ENCODE measurements at places on chromosomes 6 and 20.

DNA sequence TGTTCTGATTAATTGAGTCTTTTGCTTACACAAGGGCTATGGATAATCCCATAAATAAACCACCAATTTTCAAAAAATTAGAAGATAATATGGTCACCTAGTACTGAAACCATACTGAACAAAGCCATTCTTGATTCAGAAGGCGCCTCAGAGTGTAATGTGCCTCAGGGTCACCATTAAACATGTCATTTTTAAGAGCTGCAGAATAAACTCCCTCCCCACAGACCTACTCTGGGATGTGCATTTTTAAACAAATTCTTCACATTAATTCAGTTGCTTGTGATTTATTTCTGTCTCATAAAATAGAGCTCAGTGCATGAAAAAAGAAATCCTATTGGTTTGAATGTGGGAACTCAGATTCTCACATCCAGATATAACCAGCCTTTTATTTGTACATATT is 202.1 kb upstream of the HEY2 start:
- DNase-seq = no peak

GRCh38 chr6:5241252-5241651 is 19.5 kb downstream of the LYRM4 start:
- DNase-seq = no peak

GRCh38 chr20:997016-997415 is 5.1 kb downstream of the RSPO4 start:
- DNase-seq = no peak

- DNase-seq = no peak
These were observed 22.0 kb upstream of the PYGB start for GRCh38 chr20:25225642-25226432.

- no peak for DNase-seq
These were observed 4.7 kb upstream of the SERPINB6 start for GRCh38 chr6:2976060-2976459.

DNA sequence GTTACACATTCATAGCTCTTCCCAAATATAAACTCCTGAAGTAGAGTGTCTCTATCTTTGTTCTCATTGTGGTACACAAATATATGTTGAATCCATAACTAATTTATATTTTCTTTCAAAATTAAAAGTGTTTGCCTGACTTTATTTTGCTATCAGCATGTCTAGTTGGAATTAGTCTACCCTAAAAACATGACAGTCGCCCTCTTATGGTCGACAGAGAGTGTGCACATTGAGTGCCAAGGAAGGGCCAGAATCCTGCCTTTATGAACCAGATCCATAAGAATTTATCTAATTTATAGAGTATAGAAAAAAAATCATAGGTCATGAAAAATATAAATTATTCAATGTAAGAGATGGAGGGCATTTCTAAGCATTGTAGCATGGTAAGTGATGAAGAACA is 12.3 kb upstream of the DEFB112 start:
- DNase-seq = no peak

DNA sequence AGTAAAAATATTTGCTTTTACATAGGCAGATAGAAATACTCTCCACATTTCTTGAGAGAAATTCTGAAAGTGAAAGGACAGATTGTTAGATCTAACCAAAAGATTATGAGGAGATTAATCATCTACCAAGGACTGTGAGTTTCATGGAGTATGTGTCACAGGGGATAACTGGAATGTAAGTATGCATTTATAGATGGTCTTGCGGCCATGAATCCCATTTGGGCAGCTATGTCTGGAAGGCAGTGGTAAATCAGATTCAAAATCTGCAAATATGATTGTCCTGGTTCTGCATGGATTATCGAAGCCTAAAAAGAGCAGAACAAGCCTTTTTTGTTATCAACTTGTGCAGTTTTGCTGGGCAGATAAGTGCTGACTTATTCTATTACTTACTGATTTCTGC is 293.8 kb downstream of the RFPL4B start:
- DNase-seq = no peak

DNA sequence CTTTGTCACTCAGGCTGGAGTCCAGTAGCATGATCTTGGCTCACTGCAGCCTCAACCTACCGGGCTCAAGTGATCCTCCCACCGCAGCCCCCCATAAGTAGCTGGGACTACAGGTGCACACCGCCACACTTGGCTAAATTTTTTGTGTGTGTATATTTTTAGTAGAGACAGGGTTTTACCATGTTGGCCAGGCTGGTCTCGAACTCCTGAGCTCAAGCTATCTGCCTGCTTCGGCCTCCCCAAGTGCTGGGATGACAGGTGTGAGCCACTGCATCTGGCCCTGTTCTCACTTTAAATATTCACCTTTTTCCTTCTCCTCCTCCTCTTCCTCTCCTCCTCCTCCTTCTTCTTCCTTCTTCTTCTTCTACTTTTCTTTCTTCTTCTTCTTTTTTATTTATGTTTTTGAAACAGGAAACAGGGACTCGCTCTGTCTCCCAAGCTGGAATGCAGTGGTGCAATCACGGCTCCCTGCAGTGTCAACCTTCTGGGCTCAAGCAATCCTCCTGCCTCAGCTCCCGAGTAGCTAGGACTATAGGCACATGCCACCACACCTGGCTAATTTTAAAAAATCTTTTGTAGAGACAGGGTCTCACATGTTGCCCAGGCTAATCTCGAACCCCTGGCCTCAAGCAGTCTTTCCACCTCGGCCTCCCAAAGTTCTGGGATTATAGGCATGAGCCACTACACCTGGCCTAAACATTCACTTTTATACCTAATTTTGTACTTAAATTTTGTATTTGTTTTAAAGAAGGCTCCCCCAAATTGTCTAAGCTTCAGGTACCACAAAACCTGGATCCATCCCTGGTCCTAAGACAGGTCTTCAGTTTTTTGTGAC is 47.2 kb upstream of the NCOA3 start:
- no peak for DNase-seq

GRCh38 chr6:12844284-12845223 is 128.0 kb downstream of the PHACTR1 start:
- no peak for DNase-seq

DNA sequence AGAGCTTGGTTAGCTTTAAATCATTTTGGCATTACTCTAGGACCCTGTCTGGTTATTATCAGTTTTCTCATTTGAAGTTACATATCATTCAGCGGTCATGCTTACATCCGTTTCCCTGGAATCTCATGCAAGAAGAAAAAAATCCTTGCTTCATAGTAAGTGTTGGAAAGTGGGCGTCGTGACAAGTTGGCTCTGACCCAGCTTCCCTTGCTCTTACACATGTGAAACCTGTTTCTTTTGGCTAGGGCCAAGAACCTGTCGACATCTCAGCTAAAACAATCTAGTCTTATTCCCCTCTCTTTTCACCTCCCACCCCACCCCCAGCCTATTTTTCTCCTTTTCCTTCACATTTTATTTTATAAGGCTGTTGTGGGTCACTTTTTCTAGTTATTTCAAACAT is 45.5 kb downstream of the ANKS1A start:
- DNase-seq = no peak
